Nucleus accumbens (tissue), 56 donors: ENCODE measurements at places on chromosomes 7 and 10.

- DNase-seq: no peak
Measured at GRCh38 chr7:39095875-39096619, 118.3 kb downstream of the POU6F2 start.

- no peak for DNase-seq
Measured at GRCh38 chr7:1953199-1954190, 279.2 kb downstream of the MAD1L1 start.

DNA sequence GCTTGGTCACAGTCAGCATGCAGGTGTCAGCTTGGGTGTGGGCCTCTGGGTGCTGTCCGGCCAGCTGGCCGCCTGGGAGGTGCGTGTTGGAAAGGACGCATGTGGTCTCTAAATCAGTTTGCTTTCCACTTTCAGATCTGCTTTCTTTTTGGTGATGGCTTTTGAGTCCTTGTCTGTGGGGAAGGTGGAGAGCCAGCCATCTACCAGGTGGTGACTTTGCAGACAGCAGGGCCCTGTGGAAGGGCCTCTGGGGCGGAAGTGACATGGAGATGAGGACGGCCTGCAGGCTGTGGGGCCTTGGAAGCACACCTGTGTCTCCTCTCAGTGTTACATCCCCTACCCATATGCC, 59.4 kb downstream of the WDR37 start:
- no peak for DNase-seq

GRCh38 chr10:79038841-79039201, 29.9 kb upstream of the ZMIZ1 start:
- DNase-seq: no peak

- no peak for DNase-seq
Measured at GRCh38 chr10:119003572-119004289, 25.8 kb upstream of the NANOS1 start.

- no peak for DNase-seq
Measured at GRCh38 chr7:158450476-158451124, 137.0 kb downstream of the PTPRN2 start.

- no peak for DNase-seq
Measured at GRCh38 chr10:90417029-90417428, 440.8 kb downstream of the HTR7 start.

DNA sequence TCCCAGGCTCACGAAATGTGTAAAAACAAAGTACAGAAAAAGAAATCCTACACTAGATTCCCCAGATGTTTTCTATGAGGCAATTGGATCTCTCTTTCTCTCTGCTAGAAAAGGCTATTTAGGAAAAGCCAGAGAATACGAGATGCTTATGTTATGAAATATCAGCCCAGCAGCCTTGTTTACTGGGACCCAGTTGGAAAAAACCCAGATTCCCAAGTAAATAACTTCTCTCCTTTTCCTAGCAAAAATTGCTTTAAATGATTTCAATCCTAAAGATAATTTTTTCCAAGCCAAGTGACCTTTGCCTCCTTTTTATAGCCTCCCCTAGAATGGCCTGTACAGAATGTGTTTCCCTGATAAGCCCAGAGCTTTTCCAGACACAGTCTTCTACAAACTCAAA, 199.3 kb downstream of the PLXNA4 start:
- no peak for DNase-seq

DNA sequence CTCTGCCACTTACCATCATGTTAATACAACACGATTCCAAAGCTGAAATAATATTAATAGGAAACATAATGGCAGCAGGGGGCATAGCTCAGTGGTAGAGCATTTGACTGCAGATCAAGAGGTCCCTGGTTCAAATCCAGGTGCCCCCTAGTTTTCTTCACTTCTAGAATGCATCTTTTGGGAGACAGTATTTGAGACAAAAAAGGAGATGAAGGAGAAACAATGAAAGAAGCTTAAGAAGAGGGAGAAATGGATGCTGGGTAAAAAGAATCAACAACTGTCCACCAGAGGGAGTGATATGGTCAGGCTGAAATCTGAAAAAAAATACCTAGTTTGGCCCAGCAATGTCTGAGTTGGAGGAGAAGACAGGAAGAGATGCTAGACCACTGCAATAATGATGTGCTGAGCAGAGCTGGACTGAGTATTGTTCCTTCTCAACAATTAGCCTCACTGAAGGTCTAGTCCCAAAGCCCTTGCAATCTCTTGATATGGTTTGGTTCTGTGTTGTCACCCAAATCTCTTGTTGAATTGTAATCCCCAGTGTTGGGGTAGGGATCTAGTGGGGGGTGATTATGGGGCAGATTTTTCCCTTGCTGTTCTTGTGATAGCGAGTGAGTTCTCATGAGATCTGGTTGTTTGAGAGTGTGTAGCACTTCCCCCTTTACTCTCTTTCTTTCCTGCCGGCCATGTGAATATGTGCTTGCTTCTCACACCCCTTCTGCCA, 48.3 kb downstream of the ZNF783 start:
- DNase-seq: no peak

DNA sequence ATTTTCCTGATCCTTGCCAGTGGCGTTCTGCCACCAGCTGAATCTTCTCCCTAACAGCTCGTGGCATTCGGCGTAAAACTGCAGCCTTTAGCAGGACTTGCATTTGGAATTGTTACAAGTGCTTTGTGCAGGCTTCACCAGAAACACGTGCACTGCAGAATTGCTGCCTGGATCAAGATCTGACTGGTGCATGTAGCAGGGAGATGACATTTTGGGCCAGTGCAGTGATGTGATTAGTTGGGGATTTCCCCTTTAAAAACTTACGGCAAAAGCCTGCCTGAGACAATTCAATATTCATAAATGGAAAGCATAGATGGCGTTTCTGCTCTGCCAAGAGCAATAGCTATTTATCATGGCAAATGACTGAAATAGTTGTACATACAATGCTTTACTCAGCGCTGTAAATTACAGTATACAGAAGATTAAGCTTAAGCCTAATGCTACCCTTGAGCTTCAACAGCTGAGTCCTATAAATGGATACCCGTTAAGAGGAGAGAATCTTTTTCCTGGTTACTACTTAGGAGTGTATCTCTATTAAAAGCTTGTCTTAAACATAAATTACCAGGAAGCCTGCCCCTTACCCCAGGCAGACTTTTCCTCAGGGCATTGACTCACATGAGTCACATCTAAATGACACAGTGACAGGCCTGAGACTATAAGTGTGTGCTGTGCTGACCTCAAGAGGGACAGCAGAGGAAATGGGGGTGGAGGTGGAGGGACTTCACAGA, 106.3 kb downstream of the ATXN7L1 start:
- DNase-seq: no peak

DNA sequence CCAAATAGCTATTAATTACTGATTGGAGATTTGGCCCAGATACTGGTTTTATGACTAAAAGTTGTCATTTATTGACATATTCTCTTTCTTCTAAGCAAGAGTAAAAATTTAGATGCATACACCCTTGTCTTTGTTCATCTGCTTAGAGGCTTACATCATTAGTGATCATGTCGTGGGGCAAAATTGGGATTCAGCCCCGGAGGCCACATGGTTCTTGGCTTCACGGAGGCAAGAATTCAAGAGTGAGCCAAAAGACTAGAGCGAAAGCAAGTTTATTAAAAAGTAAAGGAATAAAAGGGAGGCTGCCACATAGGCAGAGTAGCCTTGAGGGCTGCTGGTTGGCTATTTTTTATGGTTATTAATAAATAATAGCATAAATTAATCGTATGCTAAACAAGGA, 41.1 kb downstream of the MINPP1 start:
- DNase-seq: no peak

DNA sequence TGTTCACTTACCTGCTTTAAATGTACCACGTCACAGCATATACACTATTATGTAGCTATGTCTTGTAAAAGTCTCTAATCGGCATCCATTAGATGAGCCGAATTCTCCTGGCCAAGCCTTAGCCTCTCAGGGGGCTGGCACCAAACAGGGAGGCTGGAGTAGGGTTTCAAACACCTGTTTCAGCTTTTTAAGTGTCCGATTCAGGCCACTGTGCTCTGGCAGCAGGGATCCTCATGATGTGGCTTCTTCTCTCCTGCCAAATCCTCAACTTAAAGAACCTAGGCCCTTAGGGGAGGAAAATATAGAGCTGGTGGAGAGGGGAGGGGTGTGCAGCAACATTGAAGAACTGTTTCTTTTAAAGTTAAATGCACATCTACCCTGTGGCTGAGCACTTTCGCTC, 68.5 kb upstream of the NFKB2 start:
- no peak for DNase-seq

DNA sequence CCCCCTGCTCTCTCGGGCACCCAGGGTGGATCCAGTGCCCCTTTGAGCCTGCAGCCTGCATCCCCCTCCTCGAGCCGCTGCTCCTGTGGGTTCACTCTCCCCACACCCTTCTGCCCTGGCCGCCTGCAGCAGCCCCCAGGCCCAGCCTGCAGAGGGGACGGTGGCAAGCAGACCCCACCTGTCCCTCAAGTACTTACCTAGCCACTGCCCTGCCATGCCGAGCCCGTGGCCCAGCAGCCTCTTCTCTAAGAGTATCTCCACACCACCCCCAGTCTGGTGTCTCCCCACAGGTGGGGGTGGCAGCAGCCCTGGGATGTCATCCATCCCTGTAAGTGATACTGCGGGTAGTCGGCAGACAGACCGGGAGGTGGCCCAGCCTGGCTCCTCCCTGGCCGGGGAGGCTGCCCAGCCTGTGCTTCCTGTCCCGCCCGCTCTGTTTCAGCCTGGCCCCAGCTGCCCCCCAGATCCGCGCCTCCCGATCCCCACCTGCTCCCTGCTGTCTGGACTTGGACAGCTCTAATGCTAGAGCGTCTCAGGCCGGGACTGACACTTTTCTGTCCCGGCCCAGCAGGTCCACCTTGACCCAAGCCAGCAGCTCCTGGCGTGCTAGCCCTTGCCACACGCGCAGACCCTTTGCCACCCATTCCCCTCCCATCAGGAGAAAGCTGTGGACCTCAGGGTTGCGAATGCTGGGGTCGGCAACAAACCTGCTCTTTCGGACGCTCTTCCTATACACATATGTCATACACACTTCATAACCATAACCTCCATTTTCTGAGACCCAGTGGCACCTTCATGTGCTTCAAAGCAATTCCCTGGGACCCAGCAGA, 25.0 kb downstream of the YKT6 start:
- DNase-seq: no peak

- no peak for DNase-seq
Measured at GRCh38 chr7:135712182-135712782, 15.7 kb downstream of the SLC13A4 start.

GRCh38 chr7:157280216-157280841, 56.5 kb upstream of the DNAJB6 start:
- DNase-seq: no peak

DNA sequence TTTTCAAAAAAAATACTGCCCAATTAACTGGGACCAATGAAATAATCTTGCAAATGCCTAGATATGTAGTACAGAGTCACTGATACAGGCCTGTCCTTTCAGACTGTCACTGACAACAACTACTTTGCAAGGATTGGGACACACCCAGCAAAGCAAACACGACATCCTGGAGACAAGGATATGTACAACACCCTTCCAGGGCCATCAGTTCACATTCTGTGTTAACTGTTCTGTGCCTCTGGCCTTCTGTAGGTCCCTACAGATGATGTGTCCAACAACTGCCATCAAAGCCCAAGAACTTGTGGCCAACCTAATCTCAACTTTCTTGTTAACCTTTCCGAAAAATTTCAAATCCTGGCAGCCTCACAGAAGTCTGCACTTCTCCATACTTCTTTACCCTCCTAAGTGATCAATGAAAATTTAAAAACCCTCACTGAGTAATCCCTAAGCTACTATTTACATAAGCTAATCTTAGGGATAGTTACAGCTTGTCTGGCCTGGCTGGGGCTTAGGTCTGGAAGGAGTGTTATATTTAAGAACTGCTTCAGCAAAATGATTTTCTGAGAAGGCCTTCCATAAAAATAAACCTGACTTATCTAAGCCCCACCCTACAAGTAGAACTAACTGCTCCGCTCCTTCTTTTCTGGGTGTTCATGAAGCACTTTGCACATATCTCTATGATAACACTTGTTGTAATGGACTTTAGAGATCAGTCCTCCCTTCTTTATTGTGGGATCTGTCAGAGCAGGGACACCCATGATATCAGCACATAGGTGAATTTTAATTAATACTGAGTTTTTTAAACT, 21.0 kb downstream of the COBL start:
- no peak for DNase-seq

GRCh38 chr7:98836811-98837629, 32.8 kb downstream of the TMEM130 start:
- no peak for DNase-seq

- no peak for DNase-seq
Measured at GRCh38 chr7:30003098-30003497, 13.5 kb upstream of the SCRN1 start.

GRCh38 chr7:148669927-148670326, 28.8 kb upstream of the CUL1 start:
- no peak for DNase-seq

- no peak for DNase-seq
Measured at GRCh38 chr7:33186192-33186591, 56.8 kb downstream of the BBS9 start.
